ENCODE measurements at places on chromosomes 5 and 9.

GRCh38 chr9:105880517-105880916 lies 186.2 kb downstream of the TMEM38B start:
- DNase-seq, result no peak

DNA sequence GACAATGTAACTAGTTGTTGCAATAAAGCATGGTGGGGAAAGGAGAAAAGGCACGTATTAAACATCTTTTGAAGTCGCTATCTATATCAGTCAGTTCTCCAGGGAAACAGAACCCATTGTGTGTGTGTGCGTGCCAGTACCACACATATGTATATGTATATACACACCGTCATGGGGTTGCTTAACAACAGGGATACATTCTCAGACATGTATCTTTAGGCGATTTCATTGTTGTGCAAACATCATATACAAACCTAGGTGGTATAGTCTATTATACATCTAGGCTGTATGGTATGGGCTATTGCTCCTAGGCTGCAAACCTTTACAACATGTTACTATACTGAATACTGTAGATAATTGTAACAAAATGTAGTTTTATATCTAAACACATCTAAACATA lies 2.3 kb downstream of the CDKN2B-AS1 start:
- DNase-seq, result no peak

- no peak for DNase-seq
These were observed 13.1 kb upstream of the IFNA5 start for GRCh38 chr9:21317956-21318923.

DNA sequence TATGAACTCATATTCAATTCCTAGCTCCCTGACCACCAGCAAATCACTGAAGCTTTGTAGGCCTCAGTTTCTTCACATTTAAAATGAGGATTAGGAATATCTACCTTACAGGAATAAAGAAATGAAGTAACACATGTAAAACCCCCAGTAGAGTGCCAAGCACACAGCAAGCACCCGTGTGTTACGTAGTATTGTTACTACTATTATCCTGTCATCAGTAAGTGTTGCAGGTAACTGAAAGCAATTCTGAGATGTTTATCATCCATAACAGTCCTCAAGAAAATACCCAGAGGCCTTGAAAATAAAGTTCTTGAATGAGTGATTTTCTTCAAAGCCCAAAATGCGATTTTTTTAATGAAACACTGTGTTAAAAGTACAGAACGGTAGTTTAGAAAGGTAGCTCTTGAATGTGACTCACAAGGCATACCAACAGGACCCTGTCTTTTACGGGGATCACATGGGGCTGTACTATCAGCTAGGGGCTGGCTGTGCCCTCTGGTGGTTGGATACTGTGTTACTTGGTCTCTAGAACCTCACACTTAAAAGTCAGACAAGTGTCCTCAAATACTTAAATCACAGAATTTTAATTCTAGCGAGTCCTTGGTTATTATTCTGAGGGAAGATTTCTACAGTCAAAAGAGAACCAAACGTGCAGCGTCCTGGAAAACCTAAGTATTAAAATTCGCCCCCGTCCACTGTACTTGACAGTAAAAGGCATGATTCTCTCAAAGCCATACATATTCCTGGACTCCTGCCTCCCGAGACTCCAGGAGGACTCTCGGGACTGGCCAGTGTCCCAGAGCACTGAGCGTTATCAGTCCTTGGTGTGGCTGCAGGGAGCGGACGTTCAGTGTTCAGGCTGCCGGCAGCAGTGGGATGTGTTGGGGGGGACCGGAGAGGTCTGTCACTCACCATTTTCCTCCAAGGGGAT lies 725 bp downstream of the NDUFB6 start:
- peak; percentile 70 for DNase-seq

DNA sequence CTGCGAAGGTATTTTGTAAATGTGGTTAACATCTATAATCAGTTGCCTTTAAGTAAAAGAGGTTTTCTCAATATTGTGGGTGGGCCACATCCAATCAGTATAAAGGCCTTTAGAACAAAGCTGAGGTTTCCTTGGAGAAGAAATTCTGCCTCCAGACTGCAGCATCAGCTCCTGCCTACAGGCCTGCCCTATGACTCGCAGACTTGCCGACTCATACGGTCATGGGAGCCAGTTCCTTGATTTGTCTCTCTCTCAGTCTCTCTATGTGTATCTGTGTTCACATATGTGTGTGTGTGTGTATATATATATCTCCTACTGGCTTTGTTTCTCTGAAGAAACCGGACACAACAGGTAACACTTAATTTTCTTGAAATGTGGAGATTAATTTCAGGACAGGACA lies 45.3 kb downstream of the SLC36A1 start:
- no peak for DNase-seq

DNA sequence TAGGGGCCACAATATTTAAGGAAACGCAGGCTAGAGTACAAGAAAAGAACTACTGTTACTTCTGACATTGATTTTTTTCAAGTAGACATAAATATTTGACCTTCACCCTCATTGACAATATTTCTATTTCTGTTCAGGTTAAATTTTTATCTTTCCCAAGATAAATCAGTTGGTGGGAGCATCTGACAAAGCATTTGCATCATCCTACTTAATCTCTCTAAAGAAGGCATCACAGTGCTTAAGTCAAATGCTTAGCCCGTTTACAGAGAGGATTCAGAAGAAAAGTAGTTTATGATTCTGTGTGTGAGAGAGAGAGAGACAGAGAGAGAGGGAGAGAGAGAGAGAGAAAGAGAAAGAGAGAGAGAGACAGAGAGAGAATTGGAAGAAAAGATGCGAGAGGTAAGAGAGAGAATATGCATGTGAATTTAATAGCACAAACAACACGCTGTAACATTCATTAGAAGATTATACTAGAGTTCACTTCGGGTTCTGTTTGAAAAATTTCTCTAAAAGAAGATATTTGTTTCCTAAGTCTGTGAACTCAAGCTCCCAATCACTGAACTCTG lies 1093.3 kb upstream of the CDH6 start:
- no peak for DNase-seq

- no peak for DNase-seq
These were observed 7.0 kb downstream of the SH3GLB2 start for GRCh38 chr9:129021091-129021490.

- DNase-seq, result no peak
These were observed 129.3 kb upstream of the LPCAT1 start for GRCh38 chr5:1652873-1653697.

- DNase-seq, result no peak
These were observed 600.2 kb upstream of the TLE4 start for GRCh38 chr9:78971540-78971939.

- no peak for DNase-seq
These were observed 453.5 kb downstream of the GADD45G start for GRCh38 chr9:90058182-90058763.

DNA sequence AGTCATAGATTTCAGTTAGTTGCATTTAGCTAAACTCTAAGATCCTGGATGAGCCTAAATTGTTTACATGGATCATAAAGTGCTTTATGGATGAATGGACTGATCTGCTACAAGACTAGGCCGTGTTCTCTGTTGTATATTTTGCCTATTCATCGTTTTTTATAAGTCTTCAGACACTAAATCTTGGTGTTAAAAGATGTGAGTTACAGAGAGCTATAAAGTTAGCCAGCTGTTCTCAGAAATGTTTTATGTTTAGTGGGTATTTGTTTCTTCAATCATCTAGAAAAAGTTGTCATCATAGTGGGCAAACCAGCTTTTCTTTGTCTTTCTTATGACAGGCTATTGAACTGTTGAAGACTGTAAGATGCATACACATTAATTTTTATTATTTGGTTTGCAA lies 585.8 kb upstream of the SEMA6A start:
- no peak for DNase-seq

- no peak for DNase-seq
These were observed 535.7 kb upstream of the ACO1 start for GRCh38 chr9:31848505-31849285.

GRCh38 chr5:116409591-116410296 lies 164.9 kb downstream of the SEMA6A start:
- DNase-seq, result no peak

- DNase-seq, result peak; percentile 1
These were observed 58.1 kb downstream of the MARCHF3 start for GRCh38 chr5:126972062-126972895.

- DNase-seq, result no peak
These were observed 202.3 kb upstream of the IRX1 start for GRCh38 chr5:3393122-3393919.

DNA sequence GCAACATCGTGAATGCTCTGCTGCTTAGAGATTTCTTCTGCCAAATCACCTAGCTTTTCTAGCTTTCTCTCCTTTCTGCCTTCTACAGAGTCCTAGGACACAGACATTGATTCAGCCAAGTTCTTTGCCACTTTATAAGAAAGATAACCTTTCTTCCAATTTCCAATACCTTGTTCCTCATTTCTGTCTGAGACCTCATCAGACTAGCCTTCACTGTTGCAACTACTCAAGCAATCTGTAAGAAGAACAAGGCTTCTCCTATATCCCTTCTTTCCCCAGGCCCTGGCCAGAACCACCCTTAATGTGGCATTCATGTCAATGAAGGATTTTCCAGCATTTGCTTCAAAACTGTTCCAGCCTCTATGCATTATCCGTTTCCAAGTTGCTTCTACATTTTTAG lies 24.3 kb downstream of the FBXO10 start:
- no peak for DNase-seq

Measured in stimulated activated CD8-positive, alpha-beta memory T cell treated with anti-CD3 and anti-CD28 coated beads, Interleukin-15, amount 100 ng/mL, for 4 hours (primary cell).